ENCODE measurements at places on chromosomes 16 and 17. TPM values are rescaled to one million over a fixed set of nuclear protein-coding genes. Genes with fewer than 3 reads are reported as not detected.

DNA sequence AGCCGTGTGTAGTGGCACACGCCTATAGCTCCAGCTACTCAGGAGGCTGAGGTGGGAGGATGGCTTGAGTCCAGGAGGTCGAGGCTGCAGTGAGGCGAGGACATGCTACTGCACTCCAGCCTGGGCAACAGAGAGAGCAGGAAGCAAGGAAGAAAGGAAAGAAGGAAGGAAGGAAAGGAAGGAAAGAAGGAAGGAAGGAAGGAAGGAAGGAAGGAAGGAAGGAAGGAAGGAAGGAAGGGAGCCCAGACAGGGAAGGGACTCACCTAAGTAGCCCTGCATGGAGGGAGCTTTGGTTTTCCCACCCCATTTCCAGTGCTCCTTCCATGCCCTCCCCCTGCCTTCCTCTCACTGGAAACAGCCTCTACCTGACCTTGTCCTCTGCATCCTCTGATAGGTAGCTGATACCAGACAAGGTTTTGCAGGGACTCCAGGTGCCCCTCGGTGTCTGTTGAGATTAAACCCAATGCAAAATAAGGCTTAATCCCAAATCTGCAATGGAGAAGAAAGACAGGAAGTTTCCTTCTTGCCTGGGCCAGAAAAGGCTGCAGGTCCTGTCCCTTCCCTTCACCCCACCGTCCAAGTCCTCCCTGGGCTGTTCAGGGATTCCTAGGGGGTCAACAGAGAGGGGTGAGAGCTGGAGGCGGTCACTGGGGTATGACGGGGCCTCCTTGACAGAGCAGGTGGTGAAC is 21.5 kb upstream of the CA4 start:
- DNase-seq, result no peak

- DNase-seq, result peak; percentile 81
Measured at GRCh38 chr17:17890773-17891759, 54.3 kb upstream of the SREBF1 start.

- no peak for DNase-seq
Measured at GRCh38 chr17:75346906-75347305, 57.7 kb upstream of the SLC25A19 start.

GRCh38 chr16:77866752-77867151 is 78.4 kb downstream of the VAT1L start:
- no peak for DNase-seq

Gene RGS9
- total RNA-seq, result 0.71 TPM

GRCh38 chr17:34252444-34253138 is 2.5 kb upstream of the CCL2 start:
- DNase-seq, result peak; percentile 8

Gene AHSP
- not detected for total RNA-seq

- peak; percentile 68 for DNase-seq
Measured at GRCh38 chr17:43171586-43172487, 823 bp downstream of the NBR1 start.

DNA sequence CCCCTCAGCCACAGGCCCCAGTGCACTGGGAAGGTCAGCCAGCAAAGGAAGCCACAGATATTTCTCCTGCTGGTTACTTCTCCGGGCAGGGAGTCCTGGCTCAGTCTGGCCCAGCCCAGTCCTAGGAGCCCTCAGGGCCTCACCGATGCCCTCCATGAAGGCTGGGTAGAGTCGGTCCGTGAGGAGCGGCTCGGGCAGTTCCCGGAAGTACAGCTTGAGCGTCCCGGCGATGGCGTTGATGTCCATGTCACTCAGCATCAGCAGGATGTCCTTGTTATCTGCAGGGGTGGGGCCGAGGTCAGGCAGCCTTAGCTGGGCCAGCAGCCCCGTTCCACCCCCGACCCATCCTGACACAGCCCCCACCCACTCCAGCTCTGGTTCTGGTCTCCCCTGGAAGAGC is 13.7 kb downstream of the TIMM22 start:
- DNase-seq, result no peak

Gene NUBP2
- 57.9 TPM for total RNA-seq

- no peak for DNase-seq
Measured at GRCh38 chr17:74749279-74750038, 1.0 kb downstream of the NHERF1 start.

- no peak for DNase-seq
Measured at GRCh38 chr17:17385491-17385890, 82.3 kb downstream of the NT5M start.

GRCh38 chr16:68059804-68060203 is 25.4 kb upstream of the NFATC3 start:
- DNase-seq, result no peak

GRCh38 chr17:4032245-4032644 is 68.0 kb upstream of the ATP2A3 start:
- DNase-seq, result no peak

DNA sequence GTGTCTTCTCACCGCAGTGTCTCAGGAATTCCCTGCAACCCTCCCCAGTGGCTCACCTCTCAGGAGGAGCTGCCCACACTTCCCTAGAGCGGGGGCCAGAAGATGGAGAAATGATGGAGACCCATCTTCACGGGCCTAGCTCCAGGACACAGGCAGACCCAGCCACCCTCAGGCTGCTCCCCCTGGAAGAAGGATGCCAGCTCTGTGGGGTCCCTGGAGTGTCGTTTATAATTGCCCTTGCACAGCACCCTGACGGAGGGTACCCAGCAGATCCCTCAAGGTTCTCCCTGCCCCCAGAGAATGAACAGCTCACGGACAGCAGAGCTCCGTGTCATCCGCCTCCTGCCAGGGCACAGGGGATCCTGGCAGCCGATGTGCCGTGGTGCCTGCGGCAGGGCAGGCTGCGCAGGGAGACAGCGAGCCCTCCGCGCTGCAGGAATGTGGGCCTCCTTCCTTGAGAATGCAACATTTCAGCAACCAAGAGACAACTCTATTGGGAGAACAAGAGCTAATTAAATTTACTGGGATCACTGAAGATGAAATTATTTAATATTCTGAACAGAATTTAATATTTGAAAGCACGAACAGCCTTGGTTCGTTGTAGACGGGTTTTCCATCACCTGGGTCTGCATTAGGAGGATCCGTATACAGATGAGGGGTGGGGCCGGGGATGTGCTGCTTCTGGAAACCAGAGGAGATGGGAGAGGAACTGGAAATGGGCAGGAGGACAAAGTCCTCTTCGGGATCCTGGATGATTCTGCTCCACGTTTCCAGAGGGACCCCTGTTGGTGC is 21.0 kb upstream of the RBFOX3 start:
- no peak for DNase-seq

GRCh38 chr17:21687136-21687953 is 5.0 kb upstream of the KCNJ18 start:
- DNase-seq, result no peak

GRCh38 chr17:79205688-79206205 is 131.1 kb downstream of the ENGASE start:
- DNase-seq, result no peak

Gene SLC25A10
- 45.5 TPM for total RNA-seq

- DNase-seq, result no peak
Measured at GRCh38 chr16:53504665-53505064, 1.7 kb upstream of the AKTIP start.

DNA sequence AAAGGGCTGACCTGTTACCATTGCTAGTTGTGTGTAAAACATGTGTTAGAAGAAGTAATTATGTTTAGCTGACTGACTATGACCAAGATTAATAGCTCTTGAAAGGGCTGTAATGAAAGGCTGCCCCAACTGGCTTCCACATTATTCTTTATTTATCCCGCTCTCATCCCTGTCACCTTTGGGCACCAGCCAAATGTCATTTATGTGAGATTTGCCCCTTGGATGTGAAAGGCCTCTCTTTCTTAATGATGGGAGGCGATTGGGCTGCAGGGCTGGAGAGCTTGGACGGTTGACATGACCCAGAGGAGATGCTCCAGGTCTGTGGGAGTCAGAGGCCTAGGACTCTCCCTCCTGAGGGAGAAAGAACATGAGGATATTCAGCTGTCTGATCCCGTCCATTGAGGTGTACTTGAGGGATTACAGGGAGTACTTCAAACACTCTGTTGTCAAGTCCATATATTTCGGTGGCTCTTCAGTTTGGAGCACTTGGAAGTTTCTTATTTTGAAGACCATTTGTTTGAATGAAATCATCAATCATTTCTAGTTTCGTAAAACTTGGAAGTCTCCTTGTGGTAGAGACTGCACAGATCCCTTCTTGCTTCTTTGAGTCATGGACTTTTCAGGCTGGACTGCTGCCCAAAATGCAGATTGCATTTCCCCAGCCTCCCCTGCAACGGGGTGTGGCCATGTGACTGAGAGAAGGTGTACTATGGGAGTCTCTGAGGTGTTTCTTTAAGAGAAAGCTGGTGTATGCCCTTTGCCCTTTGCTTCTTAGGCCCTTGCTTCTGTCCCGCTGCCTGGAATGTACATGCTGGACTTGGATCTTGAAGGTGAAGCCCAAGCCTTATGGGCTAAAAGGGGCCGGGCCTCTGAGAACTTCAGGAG is 51.3 kb downstream of the FTO start:
- DNase-seq, result no peak

Gene ABCC6
- 0.24 TPM for total RNA-seq
